ENCODE measurements at places on chromosomes 3 and 15.

DNA sequence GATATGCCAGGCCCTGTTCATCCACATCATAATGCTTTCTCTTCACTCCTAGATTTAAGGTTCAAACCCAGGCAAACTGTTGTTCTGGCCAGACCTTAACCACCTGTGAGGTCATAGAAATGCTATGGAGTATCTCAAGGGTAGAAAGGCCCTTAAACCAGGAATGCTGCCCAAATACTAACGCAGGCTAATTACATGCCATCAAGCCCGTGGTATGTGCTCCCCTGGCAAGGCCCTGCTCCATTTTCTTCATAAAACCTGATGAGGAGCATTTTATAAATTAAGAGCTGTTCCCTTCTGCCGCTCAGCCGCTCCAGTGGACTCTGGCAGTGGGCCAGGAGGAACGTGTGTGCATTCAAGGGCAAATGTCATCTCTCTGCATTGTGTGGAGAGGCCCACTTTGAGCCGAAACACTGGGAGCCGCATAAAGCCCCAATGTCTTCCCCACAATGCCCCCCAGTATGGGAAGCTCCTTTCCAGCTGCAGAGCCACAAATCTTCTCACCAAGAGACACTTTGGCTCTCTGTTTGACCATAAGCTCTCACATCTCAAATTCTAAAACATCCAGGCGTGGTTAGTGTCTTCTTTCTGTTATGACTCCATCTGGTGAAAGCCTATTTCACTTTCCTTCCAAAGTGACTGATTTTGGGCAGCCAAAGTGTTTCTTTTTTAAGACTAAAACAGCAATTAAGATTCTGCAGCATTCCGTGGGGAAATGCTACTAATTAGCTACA, 210.8 kb upstream of the NR2E3 start:
- DNase-seq: no peak

DNA sequence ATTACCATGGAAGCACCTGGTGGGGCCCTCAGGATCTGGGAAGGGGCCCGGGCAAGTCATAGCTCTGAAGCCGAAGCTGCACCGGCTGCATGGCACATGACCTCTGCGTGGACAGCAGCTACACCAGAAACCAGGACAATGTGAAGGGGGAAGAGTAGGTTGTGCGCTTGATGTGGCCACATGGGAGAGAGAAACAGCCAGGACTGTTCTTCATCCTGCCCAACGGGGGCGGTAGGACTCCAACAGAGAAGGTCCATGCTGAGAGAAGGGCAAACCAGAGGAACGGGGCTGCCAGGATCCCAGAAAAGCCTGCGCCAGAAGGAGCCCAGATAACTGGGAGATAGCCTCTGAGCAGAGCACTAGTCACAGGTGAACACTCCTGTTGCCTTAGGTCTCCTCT, 54.9 kb upstream of the PRR20G start:
- no peak for DNase-seq

DNA sequence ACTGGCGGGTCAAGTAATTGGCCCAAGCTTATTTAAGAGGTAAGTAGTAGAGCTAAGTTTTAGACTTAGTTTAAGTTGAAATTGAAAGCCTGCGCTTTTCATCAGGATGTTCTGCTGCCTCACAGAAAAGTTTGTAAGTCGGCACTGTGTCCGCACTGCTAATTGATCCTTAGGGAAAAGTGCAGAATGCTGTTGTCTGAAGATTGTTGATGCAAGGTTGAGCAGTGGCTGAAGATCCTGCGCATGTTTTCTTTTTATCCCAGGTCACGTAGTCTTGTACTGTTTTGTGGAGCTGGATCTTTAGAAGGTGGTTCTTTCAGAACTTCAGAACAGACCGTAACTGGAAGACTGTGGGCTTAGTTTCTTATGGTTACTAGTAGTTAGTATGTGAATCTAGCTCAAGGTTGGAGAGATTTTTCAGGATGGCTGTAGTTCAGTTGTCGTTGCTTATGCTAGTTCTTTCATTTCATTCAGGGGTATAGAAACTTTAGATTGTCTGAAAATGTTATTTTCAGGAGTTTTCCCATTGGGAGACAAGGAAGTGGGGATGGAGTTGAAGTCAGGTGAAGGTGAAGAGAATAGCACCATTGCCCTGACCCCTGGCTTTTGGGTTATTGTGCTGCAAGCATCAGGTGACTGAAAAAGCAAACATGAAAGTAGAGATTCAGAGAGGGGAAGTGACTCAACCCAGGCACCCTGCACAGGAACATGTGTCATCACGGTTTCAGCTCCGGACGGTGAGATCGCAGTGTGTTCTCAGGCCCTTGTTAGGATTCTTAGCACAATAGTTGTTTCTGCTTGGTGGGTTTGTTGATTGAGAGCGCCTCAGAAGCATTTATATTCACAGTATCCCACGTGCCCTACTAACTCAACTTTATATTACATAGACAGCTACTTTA, 32.8 kb downstream of the AKAP13 start:
- DNase-seq: peak; percentile 3

DNA sequence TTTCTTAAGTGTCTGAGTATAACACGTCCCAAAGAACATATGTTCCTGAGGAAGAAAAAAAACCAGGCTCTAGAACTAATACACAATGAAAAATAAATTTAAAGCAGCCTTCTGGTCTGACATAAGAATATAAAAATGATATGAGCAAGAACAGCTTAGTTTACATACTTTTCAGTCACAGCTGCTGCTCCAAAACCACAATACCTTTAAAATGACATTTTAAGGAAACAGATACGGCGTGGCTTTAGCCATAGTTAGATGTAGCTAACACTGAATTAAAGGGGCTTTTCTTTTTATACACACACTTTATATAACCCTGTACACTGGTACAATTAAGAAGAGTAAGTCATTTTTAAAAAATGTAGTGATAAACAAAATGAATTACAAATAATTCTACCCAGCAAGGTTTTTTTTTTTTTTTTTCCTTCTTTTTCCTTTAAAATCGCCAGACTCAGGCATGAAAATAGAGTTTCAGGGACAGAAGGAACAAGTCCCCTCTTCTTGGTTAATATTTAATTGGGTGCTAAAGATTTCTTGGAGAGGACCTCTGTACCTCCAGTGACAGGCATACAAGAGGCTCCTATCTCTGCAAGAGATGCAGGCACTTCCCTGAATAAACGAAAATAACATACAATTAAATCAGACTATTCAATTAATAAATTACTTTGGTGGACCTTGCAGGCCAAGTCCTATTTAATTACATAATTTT, 265.6 kb downstream of the FOXP1 start:
- DNase-seq: no peak

DNA sequence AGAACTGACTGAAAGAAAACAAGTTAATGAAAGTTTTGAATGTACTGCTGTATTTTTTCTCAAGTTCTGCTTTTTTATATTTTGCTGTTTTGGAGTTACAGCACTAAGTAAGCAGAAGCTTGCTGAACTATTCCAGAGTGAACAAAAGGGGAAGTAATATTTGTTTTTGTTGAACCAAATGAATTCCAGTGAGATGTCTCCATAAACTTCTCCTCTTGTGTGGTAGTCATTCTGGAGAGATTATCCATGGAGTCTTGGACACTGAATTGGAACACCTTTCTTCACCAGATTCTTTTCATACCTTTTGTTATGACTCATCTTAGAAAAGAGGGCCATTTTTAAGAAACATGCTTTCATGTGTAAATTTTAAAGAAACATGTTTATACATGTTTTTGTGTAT, 8.8 kb downstream of the ANKUB1 start:
- no peak for DNase-seq

GRCh38 chr3:138384531-138384930, 36.2 kb downstream of the MRAS start:
- no peak for DNase-seq

GRCh38 chr3:20912406-20912805, 726.4 kb upstream of the SGO1 start:
- no peak for DNase-seq

- peak; percentile 1 for DNase-seq
These were observed 830.9 kb upstream of the CFAP20DC start for GRCh38 chr3:59880717-59881116.

GRCh38 chr3:9279966-9280365, 30.5 kb upstream of the SRGAP3 start:
- DNase-seq: no peak

DNA sequence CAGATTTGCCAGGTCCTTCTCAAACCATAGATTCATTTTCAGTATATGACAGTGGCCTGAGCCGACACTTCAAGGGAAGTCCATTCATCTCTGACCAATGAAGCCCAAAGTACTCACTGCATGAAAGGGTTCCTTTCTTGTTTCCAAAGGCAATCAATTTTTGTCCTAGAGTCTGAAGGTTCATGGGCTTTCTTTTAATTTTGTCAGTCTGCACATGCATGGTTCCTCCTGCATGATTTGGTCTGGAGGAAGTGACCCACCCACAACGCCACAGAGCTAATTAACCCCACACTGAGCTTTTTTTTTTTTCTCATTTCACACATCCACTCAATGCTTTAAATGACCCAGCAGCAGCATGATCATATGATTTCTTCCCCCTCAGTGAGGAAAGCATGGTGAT, 216.4 kb downstream of the TIGIT start:
- no peak for DNase-seq

- no peak for DNase-seq
These were observed 4.0 kb downstream of the GLYCTK start for GRCh38 chr3:52291508-52292181.

- no peak for DNase-seq
These were observed 46.9 kb downstream of the TBL1XR1 start for GRCh38 chr3:177150218-177150916.

- DNase-seq: no peak
These were observed 44.1 kb downstream of the HCN4 start for GRCh38 chr15:73324496-73325170.

DNA sequence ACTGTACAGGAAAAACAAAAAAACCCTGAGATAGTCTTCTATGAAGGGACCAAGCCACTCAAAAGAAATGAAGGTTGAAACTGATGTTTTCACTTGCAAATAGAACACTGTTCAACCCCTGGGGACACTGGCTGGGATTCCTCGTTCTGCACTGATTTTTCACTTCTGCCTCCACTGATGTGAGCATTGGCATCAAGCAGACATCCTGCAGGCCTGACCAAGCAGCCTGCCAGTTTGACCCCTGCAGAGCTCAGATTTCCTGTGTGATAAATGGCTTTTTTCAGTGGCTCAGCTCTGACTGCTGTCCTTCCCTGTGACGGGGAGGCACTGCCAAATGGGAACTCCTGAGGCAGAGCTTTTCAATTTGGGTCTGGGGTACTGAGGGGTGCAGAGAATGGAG, 50.0 kb downstream of the RASGRP1 start:
- no peak for DNase-seq

- no peak for DNase-seq
These were observed 22.1 kb downstream of the CLEC3B start for GRCh38 chr3:45048244-45048643.

DNA sequence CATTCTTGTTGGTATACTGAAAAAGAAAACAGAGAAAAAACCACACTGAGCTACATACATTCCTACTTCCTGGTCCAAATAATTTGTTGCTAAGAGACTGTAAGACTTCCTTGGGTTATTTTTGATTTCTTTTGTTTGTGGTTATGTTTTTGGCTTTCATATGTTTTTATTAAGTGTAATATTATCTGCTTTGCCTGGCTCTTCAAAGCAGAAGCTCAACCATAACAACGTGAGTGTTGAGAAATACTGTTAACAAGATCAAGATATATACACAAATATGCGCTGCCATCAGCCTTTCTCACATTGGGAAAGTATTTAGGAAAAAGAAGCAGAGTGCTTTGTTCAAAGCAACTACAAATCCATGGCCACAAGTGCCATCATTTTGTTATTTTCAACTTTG, 556.2 kb upstream of the CBLB start:
- DNase-seq: no peak

DNA sequence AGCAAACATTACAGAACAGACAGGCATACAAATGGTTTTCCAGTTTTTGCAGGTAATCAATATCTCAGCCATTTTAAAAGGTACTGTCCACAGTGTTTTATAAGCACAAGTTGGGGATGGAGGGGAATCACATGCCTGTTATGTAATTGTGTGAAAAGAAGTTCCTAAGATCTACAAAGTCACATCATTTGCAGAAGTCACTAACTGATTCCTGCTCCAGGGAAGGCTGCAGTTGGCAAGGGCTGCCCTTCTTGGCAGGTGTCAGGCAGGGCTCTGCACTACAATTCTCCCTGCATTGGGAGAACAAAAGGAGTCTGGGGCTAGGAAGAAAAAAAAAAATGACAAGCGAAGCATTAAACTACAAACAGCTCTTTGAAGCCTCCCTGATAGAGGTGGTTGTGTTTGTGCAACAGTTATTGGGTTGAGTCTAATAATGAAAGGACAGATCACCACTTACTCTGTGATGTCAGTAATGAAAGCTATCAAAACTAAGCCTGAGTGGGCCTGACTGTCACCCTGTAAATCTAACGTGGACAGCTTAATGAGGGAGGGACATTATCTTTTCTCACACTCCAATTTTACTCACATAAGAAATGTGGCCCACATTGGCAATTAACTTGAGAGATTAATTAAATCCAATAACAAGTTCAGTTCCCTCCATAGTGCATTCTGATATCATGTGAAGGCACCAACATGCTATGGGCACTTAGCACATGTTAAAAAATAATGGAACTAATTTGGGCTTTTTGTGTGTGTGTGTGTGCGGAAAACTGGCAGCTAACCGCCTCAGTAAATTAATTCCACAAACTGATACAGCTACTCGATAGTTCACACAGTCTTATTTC, 242.9 kb downstream of the FHIT start:
- peak; percentile 5 for DNase-seq

DNA sequence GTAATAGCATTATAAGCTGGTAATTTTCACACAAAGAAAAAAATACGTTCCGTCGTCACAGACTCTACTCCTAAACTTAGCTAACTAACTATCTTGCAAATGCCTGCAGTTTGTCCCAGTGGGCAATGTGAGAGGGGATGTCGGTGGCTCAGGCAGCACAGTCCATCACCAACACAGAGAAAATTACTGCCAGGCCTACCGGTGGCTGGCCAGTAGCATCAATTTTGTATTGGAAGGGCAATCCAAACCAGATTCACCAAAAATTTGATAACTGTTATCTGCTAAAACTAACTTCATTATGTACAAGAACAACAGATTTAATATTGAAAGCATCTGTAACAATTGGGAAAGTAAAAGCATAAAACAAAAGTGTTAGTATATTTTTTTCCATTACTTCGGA, 37.4 kb upstream of the RASA2 start:
- no peak for DNase-seq

- DNase-seq: no peak
These were observed 163.1 kb downstream of the FMN1 start for GRCh38 chr15:33031324-33031821.

DNA sequence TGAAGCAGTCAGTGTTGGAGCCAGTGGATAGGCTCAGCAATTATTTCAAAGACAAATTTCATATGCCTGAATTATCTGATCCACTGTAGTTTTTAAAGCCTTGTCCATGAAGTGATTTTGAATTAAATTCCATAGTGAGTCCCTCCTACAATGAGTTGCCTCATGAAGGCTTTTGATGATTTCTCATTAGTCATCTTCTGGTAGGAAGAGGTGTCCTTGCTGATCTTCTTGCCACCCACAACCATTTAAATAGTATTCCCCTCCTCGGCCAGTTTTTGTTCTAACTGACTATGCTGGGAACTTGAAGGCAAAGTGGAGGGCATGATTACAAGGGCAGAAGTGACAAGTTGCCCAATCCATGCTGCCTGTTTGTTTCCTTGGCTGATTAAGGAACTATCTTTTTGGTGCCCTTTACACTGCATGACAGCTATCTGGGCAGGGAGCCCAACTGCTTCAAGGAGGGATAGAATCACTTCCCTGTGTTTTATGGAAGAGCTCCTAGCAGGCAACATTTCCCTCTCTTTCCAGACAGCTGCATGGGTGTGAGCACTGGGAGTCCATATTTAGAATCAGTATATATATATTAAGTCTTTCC, 617.5 kb downstream of the ZPLD1 start:
- no peak for DNase-seq

GRCh38 chr15:88994286-88994685, 81.1 kb upstream of the MFGE8 start:
- DNase-seq: no peak

- no peak for DNase-seq
These were observed 330.7 kb upstream of the SLCO3A1 start for GRCh38 chr15:91522605-91523332.
